ENCODE measurements at places on chromosomes 16 and 17.

GRCh38 chr16:58815181-58815888 lies 81.2 kb upstream of the GOT2 start:
- DNase-seq, result no peak

- DNase-seq, result no peak
These were observed 355.7 kb upstream of the MON1B start for GRCh38 chr16:76835339-76835738.

DNA sequence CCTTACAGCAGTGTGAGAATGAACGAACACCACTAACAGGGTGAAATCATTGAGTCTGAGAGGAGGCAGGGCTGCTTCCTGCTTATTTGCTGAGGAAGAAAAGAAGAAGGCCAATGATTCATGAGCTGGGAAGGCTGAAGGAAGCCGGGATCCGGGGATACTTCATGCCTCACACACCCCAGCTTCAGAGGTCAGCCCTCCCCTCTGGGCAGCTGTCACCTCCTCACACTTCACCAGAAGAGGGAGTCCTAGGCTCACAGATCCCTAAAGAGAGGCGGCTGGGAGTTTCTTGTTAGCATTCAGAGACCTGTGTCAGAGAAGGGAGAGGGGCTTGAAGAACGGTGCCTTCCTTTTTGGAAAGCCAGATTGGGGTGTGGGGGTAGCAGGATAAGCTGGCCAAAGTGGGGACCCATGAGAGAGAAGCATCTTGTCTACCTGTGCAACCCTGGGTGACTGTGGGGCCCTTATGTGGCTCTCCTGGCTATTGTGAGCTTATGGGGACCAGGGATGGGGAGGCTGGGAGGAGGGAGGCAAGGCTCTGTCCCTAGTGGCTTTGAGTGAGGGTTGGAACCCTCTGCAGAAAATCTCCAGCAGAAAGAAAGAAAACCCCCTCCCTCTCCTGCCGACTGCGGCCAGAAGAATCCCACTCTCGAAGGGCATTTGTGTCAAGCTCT lies 94.6 kb downstream of the RGS9 start:
- DNase-seq, result peak; percentile 35

GRCh38 chr17:81349397-81350319 lies 45.6 kb upstream of the BAHCC1 start:
- DNase-seq, result no peak

- DNase-seq, result no peak
These were observed 18.2 kb upstream of the ABCA10 start for GRCh38 chr17:69246726-69247375.

DNA sequence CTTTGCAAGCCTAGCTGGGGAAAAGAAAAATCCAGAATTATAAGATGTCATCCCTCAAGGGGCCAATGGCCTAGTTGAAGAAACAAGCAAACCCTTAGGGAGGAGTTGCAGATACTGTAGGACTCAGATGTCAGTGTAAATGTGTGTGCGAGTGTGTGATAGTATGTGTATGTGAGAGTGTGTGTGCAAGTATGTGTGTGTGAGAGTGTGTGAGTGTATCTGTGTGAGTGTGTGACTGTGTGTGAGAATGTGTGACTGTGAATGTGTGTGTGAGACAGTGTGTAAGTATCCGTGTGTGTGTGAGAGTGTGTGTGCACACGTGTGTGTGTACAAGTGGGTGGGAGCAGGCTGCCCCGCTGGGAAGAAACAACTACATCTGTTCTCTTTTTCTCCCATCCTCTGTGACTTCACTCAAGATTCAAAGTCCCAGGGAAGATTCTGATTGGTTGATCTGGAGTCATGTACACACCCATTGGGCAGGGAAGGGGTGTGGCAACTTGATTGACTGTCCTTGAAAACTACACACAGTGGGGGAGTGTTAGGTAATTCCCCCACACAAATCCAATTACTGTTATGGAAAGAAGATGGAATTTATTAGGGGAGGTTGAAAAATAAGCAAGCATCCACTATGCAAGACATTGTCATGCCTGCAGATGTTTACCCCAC lies 40.7 kb downstream of the IRX3 start:
- DNase-seq, result no peak

- peak; percentile 89 for DNase-seq
These were observed 13.8 kb downstream of the C17orf50 start for GRCh38 chr17:35774499-35774898.

GRCh38 chr16:17305694-17306093 lies 165.1 kb downstream of the XYLT1 start:
- no peak for DNase-seq

- no peak for DNase-seq
These were observed 154.2 kb upstream of the CDH8 start for GRCh38 chr16:62190426-62190825.

DNA sequence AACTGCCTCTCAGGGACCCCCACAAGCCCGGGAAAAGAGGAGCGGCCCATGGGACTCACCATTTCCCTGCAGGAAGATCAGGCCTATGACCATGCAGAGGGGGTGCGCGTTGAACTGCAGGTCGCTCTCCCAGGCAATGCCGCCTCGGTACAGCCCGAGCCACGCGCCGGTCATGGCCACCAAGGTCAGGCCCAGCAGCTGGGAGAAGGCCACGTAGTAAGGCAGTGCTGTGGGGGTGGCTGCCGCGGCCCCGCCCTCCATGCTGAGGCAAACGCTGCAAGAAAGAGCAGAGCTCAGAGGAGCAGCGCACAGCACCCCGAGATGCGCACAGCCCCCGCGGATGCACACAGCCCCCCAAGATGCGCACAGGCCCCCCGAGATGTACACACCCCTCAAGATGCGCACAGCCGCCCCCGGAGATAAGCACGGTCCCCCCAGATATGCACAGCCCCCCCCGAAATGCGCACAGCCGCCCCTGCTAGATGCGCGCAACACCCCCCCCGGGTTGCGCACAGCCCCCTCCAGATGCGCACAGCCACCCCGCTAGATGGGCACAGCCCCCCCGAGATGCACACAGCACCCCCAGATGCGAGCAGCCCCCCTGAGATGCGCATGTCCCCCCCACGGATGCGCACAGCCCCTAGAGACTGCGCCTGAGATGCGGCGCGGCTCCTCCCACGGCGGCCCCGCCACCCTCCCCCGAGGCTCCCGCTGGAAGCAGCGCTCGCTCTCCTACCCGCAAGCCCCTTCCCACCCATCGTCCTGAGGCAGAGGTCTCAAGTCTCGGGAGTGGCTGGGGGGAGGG lies 8.6 kb downstream of the CYB561 start:
- no peak for DNase-seq

GRCh38 chr17:73749337-73749823 lies 105.1 kb upstream of the SDK2 start:
- no peak for DNase-seq

DNA sequence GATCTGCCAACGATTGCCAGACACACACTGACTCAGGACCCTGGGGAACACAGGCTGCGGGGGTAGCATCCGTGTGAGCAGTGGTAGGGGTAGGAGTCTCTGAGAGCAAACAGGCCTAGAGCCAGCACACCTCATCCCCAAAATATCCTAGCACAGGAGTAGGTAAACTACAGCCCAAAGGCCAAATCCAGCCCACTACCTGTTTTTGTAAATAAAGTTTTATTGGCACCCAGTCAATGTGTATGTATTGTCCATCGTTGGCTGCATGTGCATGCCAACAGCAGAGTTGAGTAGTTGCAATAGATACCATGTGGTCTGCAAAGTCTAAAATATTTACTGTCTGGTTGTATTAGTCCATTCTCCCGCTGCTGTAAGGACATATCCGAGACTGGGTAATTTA lies 55.5 kb upstream of the GPRC5B start:
- DNase-seq, result no peak

- DNase-seq, result peak; percentile 28
These were observed 41.4 kb upstream of the PIRT start for GRCh38 chr17:10879190-10879836.

- peak; percentile 78 for DNase-seq
These were observed 11.7 kb downstream of the ABAT start for GRCh38 chr16:8686031-8686621.

DNA sequence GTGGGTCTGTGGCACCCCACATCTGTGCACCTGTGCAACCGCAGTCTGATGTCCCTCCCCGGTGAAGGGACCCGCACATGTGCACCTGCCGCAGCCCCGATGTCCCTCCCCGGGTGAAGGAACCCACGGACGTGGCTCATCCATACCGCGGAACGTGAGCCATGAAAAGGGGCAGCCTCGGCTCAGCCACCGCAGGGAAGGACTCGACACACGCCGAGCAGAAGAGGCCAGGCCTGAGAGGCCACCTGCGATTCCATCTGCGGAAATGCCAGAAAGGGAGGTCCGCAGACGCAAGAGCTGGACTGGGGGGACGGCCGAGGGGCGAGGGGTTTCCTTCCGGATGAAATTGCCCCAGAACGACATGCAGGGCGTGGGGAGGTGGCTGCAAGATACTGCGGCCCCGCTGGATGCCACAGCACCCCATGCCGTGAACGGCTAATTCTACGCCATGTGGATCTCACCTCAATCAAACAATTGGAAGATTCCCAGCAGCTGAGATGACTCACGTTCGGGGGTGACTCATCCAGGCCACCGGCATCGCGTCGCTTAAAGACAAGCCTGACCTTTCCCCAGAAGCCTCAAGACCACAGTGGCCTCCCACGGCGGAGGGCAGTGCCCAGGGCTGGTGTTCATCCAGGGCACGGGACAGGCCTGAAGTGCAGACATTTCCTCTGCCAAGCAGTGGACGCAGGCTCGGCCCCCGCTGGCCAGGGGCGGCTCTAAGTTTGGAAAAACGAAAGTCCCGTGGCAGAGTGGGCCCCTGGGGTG lies 21.0 kb downstream of the SOX8 start:
- DNase-seq, result no peak

- no peak for DNase-seq
These were observed 610 bp downstream of the PIK3R5 start for GRCh38 chr17:8964801-8965393.

DNA sequence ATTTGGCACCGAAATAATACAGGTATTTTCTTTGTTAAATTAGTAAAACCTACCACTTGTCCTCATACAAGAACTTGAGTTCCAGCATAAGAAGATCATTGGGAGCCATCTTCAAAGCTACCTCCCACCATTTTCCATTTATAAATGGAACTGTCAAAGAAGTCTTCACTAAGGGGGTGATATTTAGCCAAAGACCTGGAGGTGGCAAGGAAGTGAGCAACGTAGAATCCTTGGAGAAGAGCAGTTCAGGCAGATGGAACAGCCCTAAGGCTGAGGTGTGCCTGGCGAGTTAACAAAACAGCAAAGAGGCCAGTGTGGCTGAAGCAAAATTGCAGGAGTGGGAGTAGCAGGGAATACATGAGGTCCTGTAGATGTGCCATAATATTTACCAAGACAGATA lies 1.8 kb downstream of the KCNJ16 start:
- no peak for DNase-seq

DNA sequence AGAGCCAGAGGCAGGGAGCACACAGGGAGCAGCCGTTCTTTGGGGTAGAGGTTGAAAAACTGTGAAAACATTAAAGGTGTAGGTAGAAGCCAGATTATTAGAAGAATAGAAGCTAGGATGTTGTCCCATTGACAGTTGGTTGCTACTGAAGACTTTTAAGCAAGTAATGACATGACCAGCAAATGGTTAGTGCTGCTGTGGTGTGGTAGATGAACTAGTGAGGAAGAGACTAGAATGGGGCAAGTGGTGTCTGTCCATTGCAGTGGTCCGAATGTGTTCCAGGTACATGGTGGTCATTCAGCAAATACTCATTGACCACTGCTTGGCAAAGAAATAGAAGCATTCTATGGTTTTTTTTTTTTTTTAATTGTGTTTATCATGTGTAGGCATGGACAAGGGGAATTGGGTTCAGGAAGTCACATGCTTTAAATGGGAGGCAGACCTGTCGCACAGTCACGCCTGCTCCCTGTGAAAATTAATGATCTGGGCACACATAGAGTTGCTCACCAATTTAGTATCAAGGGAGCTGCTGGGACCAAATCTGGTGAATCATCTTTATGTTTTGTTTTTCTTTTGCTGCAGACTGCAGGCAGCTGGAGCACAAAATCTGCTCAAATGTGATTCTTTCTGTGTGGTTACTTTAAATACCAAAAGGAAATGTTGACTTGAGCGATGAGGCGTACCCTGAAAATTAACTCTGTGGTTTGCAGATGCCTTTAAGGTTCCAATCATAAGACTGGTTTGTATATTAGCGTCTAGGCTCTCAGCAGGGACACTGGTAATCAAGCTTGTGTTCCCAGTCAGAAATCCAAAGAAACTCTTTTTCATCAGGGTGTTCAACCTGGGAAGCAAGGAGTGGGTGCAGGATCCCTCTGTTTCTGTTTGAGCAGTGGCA lies 30.7 kb downstream of the YPEL2 start:
- DNase-seq, result peak; percentile 28

- DNase-seq, result peak; percentile 81
These were observed 32.8 kb downstream of the IRF8 start for GRCh38 chr16:85931596-85932402.

- no peak for DNase-seq
These were observed 89.9 kb downstream of the TBC1D16 start for GRCh38 chr17:79945591-79946255.

- peak; percentile 43 for DNase-seq
These were observed 52.0 kb downstream of the SREBF1 start for GRCh38 chr17:17784657-17785267.

DNA sequence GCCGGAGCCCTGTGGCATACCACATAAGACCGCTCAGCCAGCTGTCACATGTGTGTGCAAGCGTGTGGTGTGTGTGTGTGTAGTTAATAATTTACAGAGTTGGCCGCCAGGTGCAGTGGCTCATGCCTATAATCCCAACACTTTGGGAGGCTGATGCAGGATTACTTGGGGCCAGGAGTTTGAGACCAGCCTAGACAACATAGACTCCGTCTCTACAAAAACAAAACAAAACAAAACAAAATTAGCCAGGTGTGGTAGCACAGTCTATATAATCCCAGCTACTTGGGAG lies 20.4 kb downstream of the SOCS1 start:
- no peak for DNase-seq

DNA sequence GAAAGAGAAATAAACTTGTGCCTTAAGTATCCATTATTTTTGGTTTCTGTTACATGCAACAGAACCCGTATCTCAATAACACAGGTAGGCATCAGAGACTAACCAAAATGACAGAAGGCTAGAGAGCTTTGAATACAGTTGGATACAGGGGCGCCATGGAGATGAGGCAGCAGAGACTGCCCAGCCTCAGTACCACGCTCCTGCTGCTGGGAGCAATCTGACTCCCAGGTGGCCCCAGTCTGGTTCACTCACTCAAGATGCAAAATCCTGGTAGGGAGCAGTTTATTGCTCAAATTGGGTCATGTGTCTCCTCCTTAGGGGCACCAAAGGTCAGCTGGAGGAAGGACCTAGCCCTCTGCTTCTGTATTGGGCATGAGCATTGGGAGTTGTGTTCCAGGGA lies 218.9 kb downstream of the USP22 start:
- no peak for DNase-seq

All from thyroid gland (tissue), 4 donors.